ENCODE measurements at places on chromosomes 1 and 21.

DNA sequence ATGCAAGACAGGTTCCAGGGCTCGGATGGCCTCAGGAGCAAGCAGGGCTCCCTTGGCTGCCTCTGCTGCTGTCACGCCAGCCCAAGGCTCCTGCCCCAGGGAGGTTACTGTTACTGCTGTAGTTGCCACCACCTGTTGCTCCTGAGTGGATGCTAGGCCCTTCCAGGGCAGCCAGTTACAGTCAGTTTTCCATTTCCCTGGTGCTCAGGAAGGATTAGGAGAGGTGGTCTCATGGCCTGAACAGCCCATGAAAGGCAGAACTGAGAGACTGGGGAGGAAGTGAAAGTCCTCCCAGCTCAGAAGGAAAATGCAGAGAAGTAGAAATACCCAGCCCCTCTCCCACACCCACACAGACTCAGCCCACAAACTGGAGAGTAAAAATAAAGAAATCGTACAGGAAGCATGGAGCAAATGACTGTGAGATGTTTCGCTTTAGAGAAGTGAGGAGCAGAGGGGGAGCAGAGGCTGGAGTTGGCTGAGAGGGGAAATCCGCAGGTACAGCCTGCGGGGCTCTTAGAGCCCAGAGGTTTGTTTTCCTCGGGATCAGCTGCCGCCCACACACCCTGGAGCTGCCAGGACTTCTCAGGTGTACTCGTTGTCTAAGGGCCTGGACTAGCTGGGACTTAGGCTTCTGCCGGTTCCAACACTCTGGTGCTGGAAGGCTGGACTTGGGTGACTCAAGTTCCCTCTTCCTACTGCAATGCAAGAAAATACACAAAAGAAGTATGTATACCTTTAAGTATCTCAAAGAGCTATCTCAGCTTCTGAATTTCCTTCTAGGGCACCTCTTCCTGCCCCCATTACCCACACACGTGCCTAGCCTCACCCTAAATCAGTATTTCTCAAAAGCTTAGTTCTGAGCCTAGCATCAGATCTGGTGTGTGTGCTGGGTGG is 2.3 kb downstream of the IL6R start:
- DNase-seq: no peak

GRCh38 chr1:242086093-242086492 is 87.2 kb upstream of the MAP1LC3C start:
- no peak for DNase-seq

- peak; percentile 68 for DNase-seq
These were observed 26.1 kb downstream of the UBE2T start for GRCh38 chr1:202315576-202316168.

DNA sequence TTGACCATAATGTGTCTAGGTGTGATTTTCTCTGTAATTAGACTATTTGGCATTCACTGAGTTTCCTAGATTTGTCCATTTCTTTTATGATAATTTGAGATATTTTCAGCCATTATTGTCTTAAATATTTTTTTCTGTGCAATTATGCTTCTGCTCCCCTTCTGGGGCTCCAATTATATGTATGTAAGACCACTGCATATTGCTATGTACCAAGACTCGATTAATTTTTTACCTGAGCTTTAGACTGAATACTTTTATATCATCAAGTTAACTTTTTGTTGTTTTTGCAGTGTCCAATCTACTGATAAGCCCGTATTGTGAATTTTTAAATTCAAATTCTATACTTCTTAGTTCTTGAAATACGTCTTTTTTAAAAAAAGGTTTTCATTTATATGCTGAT is 5.1 kb upstream of the TAF1A start:
- DNase-seq: no peak

- no peak for DNase-seq
These were observed 13.7 kb upstream of the TMEM51 start for GRCh38 chr1:15139654-15140350.

DNA sequence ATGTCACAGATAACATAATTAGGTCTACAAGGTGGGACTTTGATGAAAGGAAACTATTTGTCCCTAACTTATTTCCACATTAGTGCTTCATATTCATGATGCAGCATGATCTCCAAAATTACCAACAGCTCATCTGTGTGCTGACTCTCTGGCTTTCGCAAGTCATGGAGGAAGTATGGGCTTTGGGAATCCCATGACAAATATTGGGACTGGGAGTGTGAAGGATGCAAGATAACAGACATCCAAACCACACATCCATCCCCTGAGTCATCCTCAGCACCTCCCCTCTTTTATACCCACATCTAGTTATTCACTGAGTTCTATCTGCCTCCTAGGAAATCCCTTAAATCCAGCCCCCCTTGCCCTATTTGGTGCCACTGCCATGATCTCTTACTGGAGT is 102.8 kb upstream of the COL24A1 start:
- no peak for DNase-seq

- DNase-seq: no peak
These were observed 10.2 kb upstream of the SLC19A2 start for GRCh38 chr1:169495916-169496315.

DNA sequence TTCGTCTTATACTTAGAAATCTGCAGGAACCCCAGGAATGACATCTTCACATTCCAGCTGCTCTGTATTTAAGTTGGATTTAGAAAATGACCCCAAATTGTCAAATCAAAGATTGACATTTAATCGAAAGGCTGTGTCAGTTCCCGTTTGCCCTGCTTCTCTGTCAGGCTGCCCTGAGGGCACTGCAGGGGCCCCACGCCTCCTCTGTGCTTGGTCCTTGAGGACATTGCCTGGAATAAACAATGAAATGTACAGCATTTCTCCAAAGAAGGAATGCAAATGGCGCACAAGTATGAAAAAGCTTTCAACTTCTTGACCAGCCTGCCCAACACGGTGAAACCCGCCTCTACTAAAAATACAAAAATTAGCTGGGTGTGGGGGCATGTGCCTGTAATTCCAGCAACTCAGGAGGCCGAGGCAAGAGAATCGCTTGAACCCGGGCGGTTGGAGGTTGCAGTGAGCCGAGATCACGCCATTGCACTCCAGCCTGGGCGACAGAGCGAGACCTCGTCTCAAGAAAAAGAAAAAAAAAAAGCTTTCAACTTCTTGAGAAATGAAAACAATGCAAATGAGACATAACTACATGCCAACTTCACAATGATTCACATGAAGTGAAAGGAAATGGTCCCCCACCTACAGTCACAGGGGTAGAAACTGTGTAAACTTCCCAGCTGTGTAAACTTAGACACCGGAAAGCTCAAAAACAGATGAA is 3.0 kb downstream of the TMPRSS3 start:
- no peak for DNase-seq

DNA sequence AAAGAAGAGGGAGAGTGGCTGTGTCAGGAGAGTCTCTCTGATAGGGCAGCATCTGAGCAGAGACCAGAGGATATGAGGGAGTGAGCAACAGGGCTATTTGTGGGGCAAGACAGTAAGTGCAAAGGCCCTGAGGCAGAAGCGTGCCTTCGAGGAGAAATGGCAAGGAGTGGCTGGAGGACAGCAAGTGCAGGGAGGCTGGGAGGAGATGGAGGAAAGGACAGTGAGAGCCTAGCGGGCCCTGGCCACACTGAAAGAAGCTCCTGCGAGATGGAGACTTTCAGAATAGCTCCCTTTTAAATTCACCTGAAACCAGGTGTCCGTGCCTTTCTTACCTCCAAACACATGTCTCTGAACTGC is 25.2 kb downstream of the EXOC8 start:
- no peak for DNase-seq

DNA sequence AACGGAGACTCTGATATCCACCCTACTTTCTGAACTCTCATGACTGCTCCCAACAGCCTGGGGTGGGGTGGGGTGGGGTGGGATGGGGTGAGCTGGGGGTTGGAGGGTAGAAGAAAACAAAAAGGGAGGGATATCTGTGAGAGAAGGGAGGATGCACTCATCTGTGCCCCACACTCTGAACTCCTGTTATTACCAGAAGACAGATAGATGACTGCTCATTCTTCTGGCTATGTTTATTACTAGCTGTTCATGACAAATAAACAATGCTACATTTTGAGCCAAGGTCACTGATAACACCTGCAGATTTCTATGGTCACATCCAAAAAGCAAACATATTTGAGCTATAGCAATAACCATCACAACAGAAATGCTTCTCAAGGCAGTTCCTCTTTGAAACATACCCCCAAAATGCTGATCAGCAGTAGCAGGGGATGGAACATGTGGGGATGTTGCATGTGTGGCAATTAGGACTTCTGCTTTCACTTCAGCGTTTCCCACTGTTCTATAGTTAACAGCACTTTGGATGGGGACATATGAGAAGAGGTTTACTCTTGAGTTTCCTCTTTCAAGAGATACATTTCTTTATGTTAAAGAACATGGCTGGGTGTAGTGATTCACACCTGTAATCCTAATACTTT is 43.3 kb downstream of the GPR3 start:
- no peak for DNase-seq

- no peak for DNase-seq
These were observed 360.0 kb downstream of the NPHP4 start for GRCh38 chr1:5632224-5632623.

DNA sequence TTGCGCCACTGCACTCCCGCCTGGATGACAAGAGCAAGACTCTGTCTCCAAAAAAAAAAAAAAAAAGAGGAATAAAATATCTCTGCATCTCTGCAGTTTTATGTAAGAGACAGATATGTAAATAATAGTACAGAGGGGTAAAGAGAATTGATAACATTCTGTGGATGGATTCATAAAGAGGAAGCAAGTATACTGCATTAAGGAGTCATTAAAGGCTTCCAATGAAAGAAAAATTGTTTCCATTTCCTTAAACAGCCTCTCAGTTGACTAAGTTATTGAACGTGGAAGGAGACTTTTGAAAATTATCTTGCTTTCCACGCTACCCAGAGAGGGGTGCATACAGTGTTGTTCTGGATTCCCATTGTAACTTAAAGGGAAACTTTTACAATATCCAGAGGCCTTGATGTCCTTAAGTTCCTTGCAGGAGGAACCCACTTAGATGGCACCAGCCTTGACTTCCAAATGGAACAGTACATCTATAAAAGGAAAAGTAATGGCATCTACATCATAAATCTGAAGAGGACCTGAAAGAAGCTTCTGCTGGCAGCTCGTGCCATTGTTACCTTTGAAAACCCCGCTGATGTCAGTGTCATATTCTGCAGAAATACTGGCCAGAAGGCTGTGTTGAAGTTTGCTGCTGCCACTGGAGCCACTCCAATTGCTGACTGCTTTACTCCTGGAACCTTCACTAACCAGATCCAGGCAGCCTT is 13.8 kb downstream of the CEP350 start:
- DNase-seq: no peak

GRCh38 chr1:30795026-30795425 is 37.5 kb upstream of the LAPTM5 start:
- no peak for DNase-seq

GRCh38 chr1:116175611-116176010 is 64.4 kb downstream of the MAB21L3 start:
- DNase-seq: no peak

GRCh38 chr1:21331752-21332478 is 41.7 kb upstream of the ECE1 start:
- no peak for DNase-seq

GRCh38 chr1:200670242-200671118 is 773 bp upstream of the DDX59 start:
- peak; percentile 45 for DNase-seq

GRCh38 chr1:212721388-212722247 is 22.0 kb upstream of the BATF3 start:
- DNase-seq: no peak

DNA sequence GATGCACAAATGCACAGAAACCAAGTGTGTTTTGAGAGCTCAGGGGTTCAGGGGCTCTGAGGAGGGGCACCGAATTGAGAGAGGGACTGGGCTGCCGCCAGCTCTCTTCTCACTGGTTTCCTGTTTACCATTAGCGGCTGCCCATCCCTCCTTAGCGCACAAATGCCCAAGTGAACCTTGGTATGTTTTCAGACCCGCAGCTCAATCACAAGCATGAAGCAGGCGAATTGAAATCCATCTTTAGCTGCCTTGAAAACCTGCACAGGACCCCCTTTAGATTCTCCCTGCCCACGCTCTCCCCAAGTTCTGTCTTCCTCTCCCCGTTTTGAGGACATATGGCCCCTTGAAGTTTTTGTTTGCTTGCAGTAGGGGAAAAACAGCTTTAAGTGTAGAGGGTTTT is 61.1 kb upstream of the ACOT11 start:
- peak; percentile 43 for DNase-seq

- DNase-seq: no peak
These were observed 282.9 kb downstream of the PTPRU start for GRCh38 chr1:29519108-29519787.

- no peak for DNase-seq
These were observed 4.0 kb downstream of the CAPN2 start for GRCh38 chr1:223716302-223716862.

GRCh38 chr1:159282118-159282517 is 20.0 kb upstream of the FCER1A start:
- no peak for DNase-seq

DNA sequence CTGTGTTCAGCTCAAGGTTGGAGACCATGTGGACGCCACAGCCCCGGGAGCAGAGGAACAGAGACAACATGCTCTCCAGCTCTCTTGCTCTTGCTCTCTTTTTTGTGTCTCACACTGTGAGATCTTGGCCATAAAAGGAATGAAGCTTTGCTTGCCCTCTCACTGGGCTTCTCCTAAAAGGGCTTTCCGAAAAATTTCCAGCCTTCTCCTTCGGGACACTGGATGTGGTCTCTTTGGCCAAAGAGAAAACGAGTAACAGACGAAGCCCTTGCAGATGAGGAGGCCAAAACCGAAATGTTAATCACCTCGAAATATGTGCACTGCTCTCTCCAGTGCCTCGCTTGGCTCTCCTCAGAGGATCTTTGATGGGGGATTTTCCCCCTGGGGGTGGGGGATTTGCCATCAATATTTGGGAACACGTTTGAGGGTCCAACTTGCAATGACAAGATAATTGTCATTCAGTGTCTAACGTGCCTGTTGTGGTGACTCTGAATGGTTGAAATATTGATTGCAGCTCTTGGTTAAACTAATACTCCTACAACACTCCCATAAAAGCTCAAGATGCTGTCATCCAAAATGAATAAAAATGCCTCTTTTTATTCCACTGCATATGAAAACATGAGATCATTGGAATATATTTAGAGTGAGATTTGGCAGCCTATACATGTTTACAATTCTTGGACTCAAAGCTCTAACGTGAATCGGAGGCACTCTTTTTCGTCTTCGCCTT is 68.6 kb upstream of the ANGPTL1 start:
- no peak for DNase-seq

- no peak for DNase-seq
These were observed 144.9 kb upstream of the C1orf174 start for GRCh38 chr1:4044967-4045366.

GRCh38 chr1:100299521-100300222 is 33.7 kb downstream of the RTCA start:
- DNase-seq: no peak
